Activated CD4-positive, CD25-positive, alpha-beta regulatory T cell treated with anti-CD3 and anti-CD28 coated beads, Interleukin-2, amount 50 U/mL, for 72 hours (primary cell): ENCODE measurements at places on chromosomes 4 and X.

GRCh38 chr4:77631276-77631675, 25.7 kb downstream of the CXCL13 start:
- DNase-seq = no peak

DNA sequence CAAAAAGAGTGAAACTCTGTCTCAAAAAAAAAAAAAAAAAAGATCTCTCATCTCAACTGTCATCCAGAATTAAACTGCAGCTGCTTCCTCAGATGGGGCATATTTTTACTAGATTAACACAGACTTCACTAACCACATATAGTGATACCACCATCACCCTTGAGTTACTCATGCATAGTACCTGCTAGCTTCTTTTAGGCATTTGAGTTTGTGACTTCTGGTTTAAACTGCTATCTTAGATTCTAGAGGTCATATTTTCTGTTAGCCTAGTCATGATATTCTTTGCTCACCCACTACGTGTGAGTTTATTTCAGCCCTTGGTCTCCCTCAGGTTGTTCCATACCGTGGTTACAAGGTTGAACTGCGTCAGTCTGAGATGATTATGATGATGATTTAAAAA, 154.9 kb upstream of the BMP3 start:
- DNase-seq = no peak

DNA sequence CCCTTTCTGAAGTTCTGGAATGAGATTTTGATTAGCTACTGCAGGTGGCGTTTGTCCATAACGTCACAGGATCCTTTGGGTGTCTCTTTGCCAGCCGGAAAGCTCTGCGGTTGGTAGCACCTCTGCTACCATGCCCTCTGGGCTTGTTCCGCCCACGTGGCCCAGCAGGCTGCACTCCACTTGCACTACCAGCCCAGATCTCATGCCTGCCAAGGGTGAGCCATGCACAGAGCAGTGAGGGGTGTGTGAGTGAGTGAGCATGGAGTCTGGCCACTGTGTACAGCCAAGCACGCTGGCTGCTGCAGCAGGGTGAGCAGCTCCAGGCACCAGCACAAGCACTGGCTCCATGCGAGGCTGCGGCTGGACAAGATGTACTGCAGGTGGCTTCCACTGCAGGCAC, 6.6 kb upstream of the HNRNPD start:
- no peak for DNase-seq

DNA sequence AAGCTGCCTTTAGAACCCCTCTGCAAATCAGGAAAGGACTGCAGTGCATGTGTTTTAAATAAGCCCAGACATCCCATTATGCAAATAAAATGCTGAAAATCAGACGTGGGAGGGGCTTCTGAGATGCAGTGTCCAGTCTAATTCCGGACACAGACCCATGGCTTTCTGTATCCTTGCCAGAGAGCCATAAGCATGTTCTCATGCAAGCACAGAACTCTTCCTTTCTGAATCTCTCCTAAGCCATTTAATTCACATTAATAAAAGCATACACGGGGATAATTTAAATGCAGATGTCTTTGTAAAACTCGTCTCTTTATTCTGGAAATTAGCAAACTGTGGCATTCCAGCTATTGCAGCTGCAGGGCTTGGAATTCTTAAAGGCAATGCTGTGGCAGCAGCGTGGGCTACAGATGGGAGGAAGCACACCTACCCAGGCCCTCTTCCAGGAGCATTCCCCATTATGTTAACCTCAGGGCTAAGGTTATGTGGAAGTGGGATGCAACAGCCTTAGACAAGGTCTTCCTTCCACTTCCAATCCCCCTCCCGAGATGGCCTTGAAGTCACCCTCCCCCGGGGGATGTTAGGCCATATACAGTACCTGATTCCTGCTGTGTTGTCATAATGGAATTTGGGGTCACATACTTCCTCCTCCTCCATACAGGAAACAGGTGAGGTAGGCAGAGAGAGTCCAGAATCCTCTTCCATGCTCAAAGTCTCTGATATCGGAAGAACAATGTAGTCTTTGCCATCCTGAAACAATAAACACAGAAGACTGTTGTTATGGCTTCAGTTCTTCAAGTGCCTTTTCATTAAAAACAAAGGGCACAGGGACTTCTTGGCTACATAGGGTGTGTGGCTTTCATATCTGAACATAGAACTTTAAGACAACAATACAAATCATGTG, 38.1 kb downstream of the KDR start:
- DNase-seq = no peak

- no peak for DNase-seq
Measured at GRCh38 chr4:122052677-122053076, 99.5 kb upstream of the BLTP1 start.

GRCh38 chr4:764405-765169, 59.0 kb downstream of the PCGF3 start:
- no peak for DNase-seq

DNA sequence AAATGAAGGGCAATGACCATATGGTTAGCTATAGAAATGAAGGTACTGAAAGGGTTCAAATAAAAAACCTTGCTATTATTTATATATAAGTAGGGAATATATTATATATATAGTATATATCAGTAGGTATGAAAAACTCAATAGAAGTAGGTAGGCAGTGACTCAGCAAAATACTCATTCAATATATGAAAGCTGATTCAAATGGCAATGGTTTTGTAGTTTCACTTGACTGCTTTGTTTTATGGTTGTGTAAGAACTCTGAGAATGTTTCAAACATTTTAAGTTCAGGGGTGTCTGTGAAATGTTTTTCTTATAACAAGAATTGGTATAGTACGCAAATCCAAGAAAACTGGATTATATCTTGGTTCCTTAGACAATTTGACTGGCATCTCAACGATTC, 4.1 kb downstream of the ZNF280C start:
- no peak for DNase-seq

GRCh38 chr4:103268746-103269145, 70.6 kb upstream of the CENPE start:
- no peak for DNase-seq

- DNase-seq = no peak
Measured at GRCh38 chr4:102732678-102733077, 28.1 kb downstream of the MANBA start.

- DNase-seq = no peak
Measured at GRCh38 chr4:183053681-183054080, 45.4 kb upstream of the WWC2 start.

- DNase-seq = no peak
Measured at GRCh38 chr4:147879676-147880075, 147.8 kb downstream of the ARHGAP10 start.

DNA sequence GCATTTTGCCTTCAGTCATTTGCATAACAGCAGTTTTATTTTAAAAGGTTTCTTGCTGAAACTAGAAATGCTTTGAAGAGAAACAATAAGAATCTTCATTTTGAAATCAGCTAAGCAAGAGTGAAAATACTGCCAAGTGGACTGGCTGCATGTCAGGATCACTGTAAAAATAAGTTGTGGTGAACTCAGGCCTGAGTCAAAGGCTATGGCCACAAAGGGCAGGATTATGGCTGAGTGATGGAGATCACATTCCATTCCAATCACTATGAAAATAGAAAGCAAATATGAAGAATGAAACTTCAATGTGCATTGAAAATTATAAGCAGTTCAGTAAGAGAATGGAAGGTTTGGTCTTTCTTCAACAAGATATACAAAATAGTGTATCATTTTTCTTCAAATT, 224.5 kb downstream of the PCDH18 start:
- no peak for DNase-seq

GRCh38 chrX:40108162-40108958, 10.6 kb upstream of the BCOR start:
- no peak for DNase-seq

DNA sequence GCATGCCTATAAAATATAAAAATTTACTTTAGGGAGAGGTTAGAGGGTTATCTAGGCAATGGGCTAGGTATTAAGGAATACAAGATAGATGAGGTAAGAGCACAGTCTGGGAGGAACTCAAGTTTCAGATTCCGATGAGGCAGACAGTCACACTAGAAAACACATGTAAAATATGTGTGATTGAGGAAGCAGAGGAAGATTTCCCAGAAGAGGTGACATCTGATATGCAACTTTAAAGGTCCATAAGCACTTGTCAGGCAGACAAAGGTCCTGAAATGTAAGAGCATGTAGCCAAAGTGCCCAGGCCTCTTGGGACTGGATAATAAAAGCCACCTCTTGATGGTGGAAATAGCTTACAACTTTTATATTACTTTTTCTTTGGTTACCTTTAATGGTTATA, 81.1 kb upstream of the AADAT start:
- DNase-seq = no peak

DNA sequence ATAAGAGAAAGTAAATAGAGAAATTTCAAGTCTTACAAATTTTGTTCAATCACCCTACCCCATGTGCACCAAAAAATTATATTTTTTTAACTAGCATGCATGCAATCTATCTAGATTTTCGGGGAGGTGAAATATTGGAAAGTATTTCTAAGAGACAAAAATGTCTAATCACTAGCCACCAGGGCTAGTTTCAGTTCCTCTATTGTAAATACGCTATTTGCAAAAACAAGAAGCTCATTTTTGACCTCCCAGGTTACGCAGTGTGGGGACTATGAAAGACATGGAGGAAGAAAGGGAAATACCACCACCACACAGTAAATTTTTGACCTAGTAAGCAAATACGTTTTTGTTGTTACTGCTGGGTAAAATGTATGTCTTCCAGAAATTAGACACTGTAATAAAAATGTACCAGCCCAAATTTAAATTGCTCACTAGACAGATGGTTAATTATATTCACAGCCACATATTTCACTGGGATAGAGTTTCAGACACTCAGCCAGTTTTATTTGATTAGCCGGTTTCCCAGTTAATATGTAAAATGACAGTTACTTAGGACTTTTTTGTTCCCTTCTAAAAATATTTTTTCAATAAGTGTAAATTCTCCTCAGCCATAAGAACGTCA, 2.2 kb downstream of the NEXMIF start:
- DNase-seq = no peak

GRCh38 chr4:159111416-159111815, 8.5 kb downstream of the RAPGEF2 start:
- no peak for DNase-seq

DNA sequence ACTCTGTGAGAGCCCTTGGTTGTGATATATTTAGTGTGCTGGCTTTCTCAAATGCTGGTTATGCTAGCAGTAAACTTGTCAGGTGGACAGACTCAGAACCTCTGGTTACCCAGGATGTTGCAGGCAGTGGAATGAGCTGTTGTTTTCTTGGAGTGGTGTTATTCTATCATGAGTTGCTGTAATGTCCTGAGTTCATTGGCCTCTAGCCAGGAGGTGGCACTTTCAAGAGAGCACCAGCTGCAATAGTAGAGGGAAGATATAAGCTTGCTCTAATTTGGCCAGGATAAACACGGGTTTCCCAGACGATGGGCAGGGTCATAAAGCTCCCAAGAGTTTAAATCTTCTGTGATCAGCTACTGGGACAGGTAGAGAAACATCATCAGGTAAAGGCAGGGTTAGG, 95.0 kb upstream of the UBQLN2 start:
- DNase-seq = no peak

DNA sequence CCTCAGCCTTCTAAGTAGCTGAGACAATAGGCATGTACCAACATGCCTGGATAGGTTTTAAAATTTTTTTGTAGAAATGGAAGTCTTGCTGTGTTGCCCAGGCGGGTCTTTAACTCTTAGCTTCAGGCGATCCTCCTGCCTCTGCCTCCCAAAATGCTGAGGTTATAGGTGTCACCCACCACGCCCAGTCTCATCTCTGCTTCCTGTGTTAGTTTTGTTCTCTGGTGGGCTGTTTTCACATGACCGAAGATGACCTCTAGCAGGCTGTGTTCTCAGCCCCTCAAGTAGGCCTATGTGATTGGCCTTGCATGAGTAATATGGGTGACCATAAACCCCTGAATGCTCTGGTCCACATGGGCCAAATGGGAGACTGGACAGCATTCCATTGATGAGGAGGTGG, 56.8 kb upstream of the MSANTD1 start:
- DNase-seq = no peak

DNA sequence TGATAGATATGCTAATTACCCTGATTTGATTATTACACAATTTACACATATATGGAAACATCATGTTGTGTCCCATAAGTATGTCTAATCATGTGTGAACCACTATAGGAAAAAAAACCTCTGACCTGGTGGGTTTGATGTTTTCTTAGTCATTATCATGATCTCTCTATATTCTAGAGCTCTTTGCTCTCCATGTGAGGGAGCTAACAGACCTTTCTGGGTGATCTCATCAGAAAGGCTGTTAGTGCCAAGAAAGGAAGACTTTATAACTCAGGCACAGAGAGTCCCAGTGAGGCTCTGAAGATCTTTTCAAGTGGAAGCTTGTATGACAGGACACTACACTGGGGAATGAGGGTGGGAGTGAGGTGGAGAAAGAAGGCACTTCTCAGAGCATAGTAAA, 527.7 kb upstream of the MAGEB2 start:
- no peak for DNase-seq

DNA sequence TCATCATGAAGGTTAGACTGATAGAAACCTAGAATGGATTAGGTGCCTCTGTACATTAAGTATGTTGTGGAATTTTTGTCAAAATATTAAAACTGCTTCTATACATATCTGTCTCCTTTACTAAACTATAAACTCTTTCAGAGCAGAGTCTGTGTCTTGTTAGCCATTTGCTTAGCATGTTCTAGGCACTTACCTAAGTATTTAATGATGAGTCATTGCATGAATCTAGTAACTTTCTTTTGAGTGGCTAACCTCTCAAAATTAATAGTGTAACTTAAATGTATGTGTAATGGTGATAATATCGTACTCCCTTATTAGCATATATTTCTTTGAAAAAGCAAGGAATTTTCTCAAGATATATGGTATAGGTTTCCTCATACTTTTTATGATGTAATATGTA, 57.8 kb downstream of the RAP1GDS1 start:
- no peak for DNase-seq

- DNase-seq = no peak
Measured at GRCh38 chr4:184942444-184943425, 75.6 kb upstream of the HELT start.

- no peak for DNase-seq
Measured at GRCh38 chr4:33045334-33045733, 2325.2 kb downstream of the PCDH7 start.

DNA sequence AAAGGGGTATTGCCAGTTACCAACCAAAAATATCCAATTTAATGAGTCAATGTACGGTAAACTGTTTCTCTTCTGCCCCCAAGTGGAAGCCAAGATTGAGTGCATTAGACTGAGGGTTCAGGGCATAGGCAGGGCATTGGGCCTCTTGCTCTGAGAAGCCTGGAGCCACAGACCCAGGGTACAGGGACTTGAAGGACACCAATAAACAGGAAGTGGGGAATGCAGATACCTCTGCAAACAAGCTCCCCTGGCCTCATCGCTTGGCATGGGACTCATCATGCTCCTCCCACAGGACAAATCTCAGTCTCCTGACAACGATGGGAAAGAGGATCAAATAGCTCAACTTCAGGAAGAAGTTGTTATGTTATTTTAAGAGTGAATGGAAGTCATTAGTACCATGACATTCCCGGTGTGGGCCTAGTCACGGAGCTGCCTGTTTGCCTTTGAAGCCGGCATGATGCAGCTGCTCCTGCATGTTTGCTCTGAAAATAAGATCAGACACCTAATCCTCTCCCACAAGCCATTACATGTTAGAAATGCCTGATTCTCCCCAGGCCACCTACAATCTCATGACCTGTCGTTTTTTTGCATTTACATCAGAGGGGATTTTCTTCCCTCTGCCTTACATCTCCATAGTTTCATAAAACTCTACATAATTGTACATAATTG, 224.2 kb downstream of the RCHY1 start:
- no peak for DNase-seq

- no peak for DNase-seq
Measured at GRCh38 chr4:63296773-63297172, 1112.5 kb downstream of the TECRL start.

GRCh38 chr4:40201898-40202297, 5.1 kb downstream of the RHOH start:
- DNase-seq = no peak
